T-helper 2 cell (primary cell): ENCODE measurements at places on chromosomes 2 and 18.
A peak's percentile ranks its signal among the peaks of the same experiment; 100 is the strongest.

- DNase-seq = no peak
These were observed 145.5 kb downstream of the PXDN start for GRCh38 chr2:1598800-1599199.

- no peak for DNase-seq
These were observed 167.0 kb downstream of the AFF3 start for GRCh38 chr2:99975386-99975785.

- DNase-seq = peak; percentile 49
These were observed 37.8 kb downstream of the PCBP1 start for GRCh38 chr2:70124983-70125480.

DNA sequence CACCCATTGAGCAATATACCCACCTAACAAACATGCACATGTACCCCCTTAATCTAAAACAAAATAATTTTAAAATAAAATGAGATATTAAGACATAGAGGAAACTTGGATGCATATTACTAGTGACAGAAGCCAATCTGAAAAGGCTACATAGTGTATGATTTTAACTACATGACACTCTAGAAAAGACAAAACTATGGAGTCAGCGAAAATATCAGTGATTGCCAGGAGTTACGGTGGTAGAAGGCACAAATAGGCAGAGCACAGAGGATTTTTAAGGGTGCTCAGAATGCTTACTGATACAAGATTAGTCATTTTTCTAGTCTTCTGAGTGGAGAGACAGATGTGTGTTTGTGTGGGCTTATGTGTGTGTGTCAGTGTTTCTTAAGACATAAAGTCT is 656.6 kb downstream of the NR4A2 start:
- no peak for DNase-seq

DNA sequence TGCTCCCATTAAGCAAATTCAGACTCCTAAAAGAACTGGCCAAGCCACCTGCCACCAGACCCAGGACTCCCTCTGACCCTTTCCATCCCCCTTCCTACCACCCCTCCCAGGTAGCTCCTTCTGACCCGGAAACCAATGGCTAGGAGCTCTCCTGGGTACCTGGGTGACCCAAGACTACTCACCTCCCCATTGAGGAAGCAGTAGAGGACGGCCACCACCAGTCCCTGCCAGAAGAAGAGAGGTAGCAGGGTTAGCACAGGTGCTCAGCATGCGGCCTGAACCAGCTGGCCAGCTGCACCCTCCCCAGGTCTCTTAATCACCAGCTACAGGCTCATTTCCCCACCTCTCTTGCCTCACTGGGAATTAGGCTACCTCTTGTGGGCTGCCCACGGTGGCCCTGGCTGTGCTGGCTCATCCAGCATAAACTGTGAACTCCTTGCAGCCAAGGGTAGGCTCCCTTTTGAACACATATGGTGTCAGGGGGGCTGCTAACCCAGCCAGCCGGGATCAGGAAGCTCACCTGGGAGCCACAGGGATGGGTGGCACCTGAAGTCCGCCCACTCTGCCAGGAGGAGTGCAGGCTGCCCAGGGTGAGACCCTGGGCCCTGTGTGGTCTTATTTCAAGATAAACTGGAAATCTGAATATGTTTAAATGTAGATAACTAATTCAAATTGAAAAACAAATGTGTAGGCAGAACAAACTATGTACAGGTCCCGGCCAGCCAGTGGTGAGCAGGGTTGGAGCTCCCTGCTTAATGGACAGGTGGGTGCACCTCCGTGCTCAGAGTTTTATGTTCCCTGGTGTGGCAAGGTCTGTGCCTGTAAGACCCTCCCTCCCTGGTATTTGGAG is 9.9 kb downstream of the TMEM37 start:
- DNase-seq = no peak

- no peak for DNase-seq
These were observed 5.4 kb downstream of the CACNB4 start for GRCh38 chr2:152093464-152093863.

- no peak for DNase-seq
These were observed 85.8 kb downstream of the LIPG start for GRCh38 chr18:49647496-49648168.

DNA sequence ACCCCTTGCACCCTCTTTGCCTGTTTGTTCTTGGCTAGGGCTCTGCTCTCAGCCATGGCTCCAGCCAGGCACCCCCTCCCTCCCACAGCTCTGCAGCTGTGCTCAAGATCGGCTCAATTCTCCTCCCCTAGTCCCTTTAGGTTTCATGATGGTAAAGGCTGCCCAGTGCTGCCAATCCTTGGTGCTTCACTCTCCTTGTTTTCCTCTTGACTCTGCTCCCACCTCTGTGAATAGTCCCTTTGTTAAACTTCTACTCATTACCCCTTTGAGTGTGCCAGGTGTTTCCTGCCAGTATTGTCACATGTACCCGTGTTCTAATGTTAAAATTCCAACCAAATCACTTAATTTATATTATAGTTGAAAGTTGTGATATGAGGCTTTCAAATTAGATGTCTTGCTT is 101.0 kb upstream of the CERS6 start:
- no peak for DNase-seq

DNA sequence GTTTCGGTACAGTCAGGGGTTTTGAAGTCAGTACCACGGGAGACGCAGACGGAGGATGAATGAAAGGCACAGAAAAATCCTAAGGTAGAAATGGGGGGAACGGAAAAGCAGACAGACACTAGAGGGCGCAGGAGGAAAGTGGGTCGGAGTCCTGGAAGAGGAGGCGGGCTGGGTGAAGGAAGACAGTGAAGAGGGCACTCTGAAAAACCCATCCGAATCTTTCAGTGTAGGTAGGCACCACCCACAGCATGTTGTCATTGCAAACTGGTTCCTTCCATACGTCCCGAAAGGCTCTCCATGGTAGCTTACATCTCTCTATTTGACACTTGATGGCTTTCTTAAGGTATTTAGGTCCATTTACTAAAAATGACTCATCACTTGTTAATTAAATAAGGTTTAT is 18.5 kb upstream of the ZNF236 start:
- DNase-seq = peak; percentile 69

DNA sequence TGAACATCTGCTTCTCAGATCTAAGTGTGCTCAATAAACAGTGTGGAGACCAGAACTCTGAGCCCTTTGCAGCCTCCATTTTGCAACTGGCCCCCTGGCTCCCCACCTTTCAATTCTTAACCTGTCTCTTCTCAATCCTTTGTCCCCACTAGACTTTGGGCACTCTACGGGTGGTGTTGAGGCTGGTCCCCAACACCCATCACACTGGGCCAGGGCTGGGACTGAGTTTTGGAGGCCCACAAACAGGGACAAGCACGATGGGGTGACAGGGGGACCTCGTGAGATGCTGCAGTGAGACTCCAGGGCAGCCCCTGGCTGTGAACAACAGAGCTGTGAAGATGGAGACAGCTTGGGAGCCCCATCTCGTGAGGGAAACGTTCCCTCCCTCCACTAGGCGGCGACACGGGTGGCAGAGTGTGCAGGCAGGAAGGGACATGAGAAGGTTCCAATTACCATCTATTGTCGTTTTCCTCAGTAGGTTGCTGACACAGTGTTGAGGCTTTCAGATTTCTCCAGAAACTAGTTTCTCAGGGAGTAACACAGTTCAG is 1.2 kb downstream of the ANKMY1 start:
- peak; percentile 33 for DNase-seq

DNA sequence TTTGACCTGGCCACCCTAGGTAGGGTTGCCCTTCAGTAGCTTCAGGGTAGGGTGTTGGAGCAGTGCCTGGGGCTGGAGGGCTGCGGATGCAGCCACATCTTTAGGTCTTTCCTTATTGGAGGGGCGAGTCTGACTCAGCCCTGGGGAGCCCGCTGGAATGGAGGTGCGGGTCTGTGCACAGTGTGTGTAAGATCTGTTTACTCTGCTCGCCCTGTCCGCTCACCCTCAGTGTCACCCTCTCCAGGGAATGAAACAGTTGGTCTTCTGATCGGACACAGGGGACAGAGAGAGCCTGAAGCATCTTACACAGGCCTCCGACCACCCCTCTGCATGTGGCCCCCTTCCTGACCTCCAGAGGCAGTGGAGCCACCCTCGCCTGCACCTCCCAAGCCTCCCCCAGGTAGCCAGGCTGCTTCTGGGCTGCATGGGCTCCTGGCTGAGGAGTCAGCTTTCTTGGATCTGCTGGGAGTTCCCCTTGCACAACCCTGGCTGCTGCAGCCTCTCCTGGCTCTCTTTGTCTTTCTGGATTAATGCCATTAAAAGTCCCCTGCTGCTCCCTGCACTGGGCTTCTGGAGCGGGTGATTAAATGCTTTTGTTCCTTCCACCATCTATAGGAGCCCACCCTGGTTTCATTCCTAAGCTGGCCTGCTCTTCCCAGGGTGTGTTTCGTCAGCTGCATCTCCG is 82.6 kb downstream of the ASB1 start:
- no peak for DNase-seq

GRCh38 chr2:19807866-19808265 is 93.9 kb downstream of the TTC32 start:
- no peak for DNase-seq

GRCh38 chr18:56258178-56258577 is 380.2 kb downstream of the TXNL1 start:
- DNase-seq = no peak

DNA sequence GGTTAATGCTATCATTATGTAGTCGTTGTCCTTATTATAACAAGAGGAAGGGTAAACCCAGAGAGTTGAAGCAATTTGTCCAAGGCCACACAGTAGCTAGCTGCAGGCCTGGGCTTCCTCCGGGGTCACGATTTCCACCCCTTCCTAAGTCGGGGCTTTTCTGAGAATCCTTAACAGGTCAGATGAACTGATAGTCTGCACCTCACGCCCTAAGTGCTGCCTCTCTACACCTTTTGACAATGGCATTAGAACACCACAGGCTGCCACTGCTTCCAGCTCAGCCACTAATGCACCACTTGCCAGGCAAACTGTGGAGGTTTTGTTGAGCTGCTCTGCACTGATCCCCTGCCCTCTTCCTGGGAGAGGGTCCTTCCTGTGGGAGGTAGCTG is 37.7 kb downstream of the FOSL2 start:
- DNase-seq = no peak

GRCh38 chr2:157760949-157761348 is 115.2 kb downstream of the ACVR1 start:
- DNase-seq = no peak

- no peak for DNase-seq
These were observed 41.4 kb downstream of the ZAP70 start for GRCh38 chr2:97754690-97755346.

- no peak for DNase-seq
These were observed 22.7 kb downstream of the RHOB start for GRCh38 chr2:20469595-20469994.

DNA sequence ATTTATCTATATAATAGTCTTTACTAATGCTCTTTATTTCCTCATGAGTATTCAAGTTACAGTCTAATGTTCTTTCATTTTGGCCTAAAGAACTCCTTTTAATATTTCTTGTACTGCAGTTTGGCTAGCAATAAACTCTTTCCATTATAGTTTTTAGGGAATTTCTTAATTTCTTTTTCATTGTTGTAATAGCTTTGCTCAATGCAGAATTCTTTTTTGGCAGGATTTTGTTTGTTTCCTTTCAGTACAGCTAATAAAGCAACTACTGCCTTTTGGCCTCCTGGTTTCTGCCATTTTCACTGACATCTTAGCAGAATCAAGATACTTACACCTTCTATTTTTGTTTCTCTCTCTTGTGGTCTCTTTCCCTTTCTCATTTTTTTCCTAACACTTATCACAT is 390.4 kb upstream of the RGPD4 start:
- DNase-seq = no peak

- DNase-seq = no peak
These were observed 995.6 kb upstream of the FANCL start for GRCh38 chr2:59236723-59237122.

DNA sequence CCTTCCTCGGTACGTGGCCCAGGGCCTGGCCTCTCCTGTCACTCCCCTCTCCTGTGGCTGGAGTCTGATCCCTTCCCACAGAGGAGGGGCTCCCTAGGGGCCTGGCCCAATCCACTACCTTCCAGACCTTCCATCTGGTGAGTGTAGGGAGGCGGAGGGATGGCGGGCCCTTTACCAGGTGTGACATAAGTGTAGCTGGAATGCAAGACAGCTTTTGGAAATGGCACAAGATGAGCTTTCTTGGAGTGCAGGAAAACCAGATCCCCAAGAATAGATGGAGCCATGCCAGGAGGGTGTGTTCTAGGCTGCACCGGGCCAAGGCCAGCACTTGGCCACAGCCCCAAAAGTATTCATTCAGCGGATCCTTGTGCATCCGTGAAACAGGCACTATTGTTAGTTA is 30.1 kb downstream of the IGFBP5 start:
- DNase-seq = no peak

DNA sequence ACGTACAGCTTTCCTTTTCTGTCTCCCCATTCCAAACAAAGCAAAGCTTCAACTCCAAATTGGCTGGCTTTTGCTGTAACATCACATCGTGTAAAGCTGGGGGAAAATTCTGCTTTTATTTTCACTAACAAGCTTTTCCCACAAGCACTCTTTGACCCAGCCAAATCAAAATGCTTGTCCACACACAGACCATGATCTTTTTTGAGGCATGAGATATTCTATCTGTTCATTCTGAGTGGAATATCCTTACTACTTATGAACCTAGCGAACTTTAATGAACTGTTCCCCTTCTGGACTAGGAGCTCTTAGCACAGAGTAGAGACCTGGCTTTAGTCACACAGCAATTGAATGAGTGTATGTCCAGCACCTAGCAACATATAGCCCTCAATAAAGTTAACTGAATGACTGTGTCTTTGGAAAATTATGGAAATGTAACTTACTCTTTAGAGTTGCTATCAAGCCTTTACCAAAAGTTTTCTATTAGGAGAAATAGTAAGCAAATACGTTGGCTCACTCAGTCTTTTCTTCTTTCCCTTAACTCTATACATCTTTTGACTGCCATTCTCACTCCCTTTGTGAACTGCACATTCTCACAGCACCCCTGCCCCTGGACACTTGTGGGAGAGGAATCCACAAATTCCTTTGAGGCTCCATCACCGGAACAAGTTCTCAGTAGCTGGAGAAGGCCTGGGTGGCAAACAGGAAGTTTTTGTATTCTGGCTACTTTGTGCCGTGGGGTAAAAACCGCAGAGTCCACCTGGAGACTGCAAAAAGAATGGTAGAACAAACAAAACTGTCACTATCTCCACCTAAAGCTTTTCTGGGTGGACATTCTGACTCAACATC is 1.3 kb upstream of the UBE2E3 start:
- no peak for DNase-seq

GRCh38 chr2:2721296-2721835 is 390.3 kb upstream of the MYT1L start:
- DNase-seq = no peak

DNA sequence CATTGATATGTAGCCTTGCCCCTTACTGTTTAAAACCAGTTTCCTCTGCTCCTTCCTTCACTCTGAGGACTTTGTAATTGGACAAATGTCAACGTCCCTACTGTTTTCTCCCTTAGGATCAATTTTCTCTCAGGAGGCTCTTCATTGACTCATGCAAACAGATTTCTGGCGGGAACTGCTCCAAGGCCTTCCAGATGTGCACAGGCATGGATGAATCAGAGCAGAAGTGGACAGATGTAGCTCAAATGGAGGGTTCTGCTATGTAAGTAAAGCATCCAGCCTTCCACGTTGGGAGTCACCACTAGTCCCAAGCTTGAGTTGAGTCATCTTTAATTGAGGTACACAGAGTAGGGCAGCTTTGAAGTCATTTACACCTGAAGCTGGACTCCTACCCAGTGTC is 34.1 kb upstream of the ZDBF2 start:
- DNase-seq = no peak
